Midbrain (tissue), 1 donor: ENCODE measurements at places on chromosomes 11 and 22.
A peak's percentile ranks its signal among the peaks of the same experiment; 100 is the strongest.

- no peak for DNase-seq
Measured at GRCh38 chr11:60902625-60903024, 3.8 kb downstream of the PRPF19 start.

DNA sequence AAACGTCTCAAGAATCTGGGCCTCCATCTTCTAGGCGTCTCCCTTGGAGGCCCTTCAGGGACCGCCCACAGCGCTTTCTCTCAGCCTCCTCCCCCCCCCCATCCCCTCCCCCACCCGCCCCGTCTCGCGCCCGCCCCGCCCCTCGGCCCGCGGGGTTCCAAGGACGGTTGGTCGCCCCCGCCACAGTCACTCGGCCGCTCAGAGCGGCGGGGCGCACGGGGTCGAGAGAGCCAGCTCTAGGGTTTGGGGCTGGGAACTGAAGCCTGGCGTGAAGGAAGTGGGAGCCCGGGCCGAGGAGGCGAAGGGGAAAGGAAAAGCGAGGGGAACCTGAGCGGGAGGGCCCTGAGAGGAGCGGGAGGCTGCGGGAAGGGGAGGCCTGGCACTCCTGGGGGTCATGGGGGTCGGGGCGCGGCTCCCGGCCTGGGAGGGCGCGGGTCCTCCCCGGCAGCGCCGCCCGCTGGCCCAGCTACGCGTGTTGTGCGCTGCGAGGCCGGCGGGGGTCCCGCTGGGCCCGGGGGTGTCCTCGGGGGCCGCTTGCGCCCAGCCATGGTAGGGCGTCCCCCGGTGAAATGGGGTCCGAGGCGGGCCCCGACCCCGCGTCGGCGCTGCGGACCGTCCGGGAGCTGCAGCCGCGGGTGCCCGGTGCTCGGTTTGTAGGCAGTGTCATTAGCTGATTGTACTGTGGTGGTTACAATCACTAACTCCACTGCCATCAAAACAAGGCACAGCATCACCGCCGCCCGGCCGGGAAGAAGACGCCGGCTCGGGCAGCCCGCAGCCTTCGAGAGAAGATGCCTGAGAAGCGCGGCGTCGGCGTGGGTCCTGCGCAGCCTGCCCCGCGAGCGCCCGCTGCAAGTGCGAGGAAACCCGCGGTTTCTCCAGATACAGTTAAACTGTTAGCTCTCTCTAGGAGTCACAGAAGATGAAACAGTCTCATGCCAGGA lies at the start of gene BTG4:
BTG4 (minus strand) TSS at position 91 of the 944 bp plus-strand sequence. CDS start 13,610 bp downstream, outside the sequence.
- no peak for DNase-seq

DNA sequence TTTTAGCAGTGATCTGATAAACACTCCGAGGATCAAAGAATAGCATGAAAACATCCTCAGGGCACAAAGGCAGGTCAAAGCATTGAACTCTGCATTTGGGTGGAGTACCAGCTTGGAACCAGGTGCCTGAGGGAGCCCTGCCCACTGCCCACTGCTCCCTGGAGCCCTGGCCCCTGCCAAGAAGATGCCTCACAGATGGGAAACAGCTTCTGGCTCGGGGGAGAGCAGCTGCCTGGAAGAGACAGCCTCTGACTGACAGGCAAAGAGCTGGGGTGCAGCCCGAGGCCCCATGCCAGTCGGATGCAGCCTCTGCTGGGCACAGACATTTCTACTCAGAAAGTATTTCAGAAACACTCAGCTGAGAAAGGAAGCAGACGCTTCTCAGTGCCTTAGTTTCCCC lies 13.2 kb downstream of the LMO1 start:
- no peak for DNase-seq

DNA sequence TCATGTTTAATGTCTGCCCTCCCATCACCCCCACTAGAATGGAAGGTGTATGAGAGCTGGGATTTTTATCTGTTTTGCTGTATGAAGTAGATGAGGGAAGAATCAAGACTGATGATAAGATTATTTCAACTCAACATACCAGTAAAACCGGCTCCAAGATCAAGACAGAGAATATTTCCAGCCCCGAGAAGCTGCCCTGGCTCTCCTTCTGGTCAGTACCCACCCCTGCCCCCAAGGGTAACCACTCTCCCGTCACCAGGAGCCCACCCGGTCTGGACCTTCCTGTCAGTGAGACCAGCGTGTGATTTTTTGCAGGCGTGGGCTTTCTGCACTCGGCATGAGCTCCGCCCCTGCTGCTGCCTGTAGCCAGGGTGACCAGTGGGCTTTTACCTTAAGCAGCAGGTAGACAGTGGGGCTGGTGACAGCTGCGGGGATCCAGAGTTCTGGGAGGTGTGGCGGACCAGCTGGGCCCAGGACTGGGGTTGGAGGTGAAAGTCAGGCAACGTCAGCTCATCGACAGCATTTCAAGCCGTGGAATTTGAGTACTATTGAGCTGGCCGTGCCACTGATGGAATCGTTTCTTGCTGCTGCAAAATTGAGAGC lies 25.6 kb downstream of the RPL3 start:
- no peak for DNase-seq

DNA sequence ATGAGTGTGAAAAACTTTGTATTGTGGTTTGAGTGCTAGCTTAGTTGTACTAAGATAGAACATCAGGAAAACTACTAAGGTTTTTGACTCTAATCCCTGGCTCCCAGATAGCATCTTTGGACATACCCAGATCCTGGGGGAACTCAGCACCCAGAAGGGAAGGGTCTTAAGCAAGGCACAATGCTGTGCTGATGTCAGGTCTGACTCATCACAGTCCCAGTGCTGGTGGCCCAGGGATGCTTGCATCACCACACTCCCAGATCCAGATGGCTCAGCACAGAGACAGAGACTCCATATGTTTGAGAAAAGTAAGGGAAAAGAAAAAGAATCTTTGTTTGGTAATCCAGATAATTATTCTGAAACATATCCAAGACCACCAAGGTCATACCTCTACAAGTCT lies 18.3 kb upstream of the OR56A3 start:
- DNase-seq = no peak

DNA sequence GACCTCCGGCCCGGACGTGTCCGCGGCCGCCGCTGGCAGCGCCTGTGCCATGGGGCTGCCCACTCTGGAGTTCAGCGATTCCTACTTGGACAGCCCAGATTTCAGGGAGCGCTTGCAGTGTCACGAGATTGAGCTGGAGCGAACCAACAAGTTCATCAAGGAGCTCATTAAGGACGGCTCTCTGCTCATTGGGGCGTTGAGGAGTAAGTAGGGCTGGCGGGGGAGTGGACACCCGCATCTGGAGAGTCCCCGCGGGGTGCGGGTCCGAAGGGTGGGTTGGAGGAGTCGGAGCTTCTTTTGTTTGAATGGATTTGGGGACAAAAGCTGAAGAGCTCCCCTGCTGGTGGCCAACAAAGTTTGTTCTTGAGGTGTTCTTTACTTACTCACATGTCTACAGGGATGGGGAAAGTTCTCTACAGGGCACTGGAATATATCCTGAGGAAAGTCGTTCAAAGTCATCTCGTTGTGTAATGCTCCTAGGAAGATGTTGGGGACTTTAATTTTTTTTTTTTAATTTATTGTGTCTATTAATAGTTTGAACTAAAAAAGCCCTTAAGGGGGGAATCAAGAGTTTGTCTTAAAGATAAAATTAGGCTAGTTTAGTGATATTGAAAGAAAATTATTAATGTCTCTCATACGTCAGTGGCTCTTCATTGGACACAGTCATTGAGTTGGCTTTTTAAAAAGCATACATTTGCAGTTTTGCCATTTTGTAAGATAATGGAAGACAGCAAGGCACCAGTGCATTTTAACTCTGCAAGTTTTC lies 725 bp downstream of the ARHGAP42 start:
- peak; percentile 51 for DNase-seq

- no peak for DNase-seq
Measured at GRCh38 chr22:36247955-36248354, 5.0 kb upstream of the APOL1 start.

DNA sequence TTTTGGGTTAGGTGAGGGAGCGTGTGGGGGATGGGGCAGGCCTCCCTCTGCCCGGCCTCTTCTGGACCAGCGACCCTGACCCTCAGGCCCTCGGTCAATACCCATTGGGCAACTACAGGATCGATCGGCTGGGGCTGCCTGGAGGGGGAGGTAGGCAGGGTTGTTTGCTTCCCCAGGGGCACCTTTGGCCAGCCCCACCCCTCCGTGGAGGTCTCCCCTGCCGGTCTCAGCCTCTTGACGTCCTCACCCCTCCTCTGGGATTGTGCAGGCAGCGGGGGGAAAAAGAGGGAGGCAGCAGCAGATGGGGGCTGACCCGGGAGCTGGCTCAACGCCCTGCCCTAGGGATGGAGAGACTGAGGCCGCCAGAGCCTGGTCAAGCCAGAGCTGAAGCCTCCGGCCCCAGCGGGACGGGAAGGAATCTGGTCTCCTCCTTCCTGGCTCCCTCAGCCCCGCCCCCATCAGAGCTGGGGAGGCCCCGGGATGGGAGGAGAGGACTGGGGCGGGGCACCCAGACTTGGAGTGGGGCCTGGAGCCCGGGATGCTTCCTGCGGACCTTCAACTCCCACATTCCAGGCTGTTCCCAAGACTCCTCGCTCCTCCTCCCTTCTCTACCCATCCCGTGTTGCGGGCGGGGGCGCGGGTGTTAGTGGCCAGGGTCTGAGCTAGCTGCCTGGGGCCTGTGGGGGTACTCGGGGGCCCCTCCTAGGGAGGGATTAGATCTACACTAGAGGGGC lies 14.4 kb upstream of the CDC42EP1 start:
- peak; percentile 38 for DNase-seq

- peak; percentile 3 for DNase-seq
Measured at GRCh38 chr11:69662021-69662698, 13.0 kb downstream of the LTO1 start.

- no peak for DNase-seq
Measured at GRCh38 chr22:26977741-26978376, 320.5 kb downstream of the MIAT start.

DNA sequence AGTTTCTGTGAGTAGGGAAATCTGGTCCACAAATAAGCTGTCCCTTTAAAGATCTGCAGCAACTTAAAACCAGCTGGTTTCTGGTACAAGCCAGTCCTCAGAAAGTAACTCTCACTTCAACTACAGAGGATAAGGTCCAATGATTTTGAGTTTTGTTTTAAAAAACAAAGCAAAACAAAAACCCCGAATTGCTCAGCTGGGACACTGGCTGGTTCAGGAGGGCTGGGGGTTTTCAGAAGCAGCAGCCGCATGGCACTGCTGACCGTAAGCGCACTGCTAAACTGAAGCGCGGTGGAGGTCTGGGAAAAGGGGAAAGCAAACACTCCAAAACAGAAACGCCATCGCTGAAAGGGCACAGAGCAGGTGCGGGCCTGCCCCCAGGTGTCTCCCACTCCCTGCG lies 59.7 kb downstream of the MICAL3 start:
- no peak for DNase-seq

GRCh38 chr11:86067009-86067850 lies 1.7 kb downstream of the PICALM start:
- DNase-seq = peak; percentile 46

GRCh38 chr11:8006349-8006977 lies 19.3 kb downstream of the EIF3F start:
- peak; percentile 82 for DNase-seq

- no peak for DNase-seq
Measured at GRCh38 chr11:111631024-111631665, 28.9 kb downstream of the SIK2 start.

DNA sequence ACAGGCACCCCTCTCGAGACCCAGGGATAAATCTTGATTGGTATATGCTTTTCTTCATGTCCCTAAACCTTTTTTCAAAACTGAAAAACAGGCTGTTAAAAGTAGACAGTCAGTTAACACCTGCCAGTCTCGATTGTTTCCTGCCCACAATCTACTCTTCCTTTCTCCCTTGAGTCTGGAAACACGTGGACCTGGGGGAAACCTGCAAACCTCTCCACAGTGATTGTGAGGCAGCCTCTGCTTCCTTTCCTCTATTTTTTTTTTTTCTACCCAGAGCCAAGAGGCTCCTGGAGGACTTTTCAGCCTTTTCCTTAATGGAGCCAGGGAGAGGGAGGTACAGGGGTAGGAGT lies 69.4 kb upstream of the CLMP start:
- DNase-seq = no peak

- no peak for DNase-seq
Measured at GRCh38 chr11:78525720-78526119, 48.9 kb downstream of the NARS2 start.

GRCh38 chr11:69443968-69444364 lies 37.5 kb upstream of the LINC01488 start:
- no peak for DNase-seq

- no peak for DNase-seq
Measured at GRCh38 chr11:64558869-64559268, 32.2 kb upstream of the SLC22A12 start.

DNA sequence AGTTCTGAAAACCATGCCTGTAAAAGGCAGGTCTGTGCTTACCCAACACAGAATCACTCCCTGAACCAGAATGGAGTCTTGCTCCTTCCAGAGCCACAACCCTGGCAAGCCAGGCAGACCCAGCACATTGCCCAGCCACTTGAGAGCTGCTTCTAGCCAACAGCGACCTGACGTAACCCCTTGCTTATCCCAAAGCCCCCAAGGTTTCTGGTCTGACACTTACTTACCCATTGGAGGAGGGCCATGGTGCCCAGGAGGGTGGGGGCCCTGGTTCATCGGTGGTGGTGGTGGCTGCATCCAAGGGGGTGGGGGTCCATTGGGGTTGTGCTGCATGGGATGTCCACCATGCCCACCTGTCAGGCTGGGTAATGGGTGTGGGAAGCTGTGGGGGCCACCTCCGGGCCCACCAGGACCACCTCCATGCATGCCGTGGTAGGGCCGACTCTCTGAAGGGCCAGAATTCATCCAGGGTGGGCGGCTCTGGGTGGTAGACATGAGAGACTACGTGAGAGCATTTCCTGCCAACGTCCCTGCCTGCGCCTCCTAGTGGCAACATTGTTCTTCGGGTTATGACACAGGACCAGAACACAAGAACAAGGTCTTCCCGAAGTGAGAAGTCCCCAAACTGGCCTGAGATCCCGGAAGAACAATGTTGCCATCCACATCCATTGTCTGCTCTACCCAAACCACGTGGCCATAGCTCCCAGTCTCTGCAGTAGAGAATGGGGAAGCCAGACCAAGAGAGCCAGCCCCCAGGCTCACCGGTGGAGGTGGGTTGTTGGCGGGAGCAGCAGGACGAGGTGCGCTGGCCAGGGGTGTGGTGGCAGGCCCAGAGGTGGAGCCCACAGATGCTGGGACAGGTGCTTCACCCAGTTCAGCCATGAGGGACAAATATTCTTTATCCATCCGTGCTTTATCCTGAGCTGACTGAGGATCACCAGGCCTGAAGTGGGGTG lies 7.8 kb upstream of the PYGM start:
- DNase-seq = peak; percentile 33

GRCh38 chr22:47281126-47282106 lies 519.0 kb downstream of the TBC1D22A start:
- no peak for DNase-seq

DNA sequence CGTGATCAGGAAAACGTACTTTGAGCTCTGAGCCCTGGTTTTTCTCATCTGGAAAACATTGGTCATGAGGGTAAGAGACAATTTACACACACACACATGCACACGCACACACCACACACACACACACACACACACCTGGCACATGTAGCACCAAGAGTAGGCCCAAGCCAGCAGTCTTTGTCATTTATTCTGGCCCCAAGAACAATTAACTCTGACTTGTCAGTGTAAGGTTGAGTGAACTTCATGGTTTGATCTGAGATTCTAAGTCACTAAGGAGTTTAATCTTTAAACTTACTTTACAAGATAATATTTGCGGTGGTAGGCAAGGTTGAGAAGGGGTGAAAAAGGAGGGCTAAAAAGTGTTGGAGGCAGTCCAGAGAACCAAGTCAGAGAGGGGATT lies 44.1 kb downstream of the MMP20 start:
- no peak for DNase-seq
